Gastroesophageal sphincter (tissue), 4 donors: ENCODE measurements at places on chromosomes 12 and 14. TPM values are rescaled to one million over a fixed set of nuclear protein-coding genes. Genes with fewer than 3 reads are reported as not detected.

The CDCA4 gene
- total RNA-seq = 5.8 TPM

GRCh38 chr14:41000350-41000749 is 606.3 kb upstream of the LRFN5 start:
- no peak for ATAC-seq

DNA sequence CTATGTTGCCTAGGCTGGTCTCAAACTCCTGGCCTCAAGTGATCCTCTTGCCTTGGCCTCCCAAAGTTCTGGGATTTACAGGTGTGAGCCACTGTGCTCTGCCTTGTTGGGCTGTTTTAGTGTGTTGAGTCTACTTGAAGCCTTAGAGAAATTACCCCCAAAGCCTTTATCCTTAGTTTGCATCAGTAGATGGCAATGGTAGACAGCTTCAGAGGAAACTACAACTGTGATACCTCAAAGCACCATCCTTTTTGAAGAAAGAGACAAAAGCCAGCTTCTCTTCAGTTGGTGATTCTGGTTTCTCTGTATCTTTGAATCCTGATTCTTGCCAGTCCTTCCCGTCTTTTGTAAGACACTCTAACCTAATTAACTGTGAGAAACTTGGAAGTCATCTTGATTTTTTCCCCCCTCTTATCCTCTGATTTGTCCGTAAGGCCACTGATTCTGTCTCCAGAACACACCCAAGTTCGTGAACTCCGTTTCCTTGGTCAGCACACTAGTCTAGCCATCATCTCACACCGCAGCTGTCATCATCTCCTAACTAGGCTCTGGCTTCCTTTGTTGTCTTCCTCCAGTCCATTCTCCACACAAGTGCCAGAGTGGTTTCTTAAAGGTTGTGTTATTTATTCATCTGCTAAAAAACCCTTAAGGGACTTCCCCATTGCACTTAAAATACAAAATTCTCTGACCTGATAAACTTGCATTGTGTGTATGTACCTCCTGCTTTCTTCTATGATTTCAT is 20.2 kb downstream of the ATP2A2 start:
- no peak for ATAC-seq

The MARK3 gene
- total RNA-seq = 127 TPM

The TRHDE gene
- total RNA-seq = 1.3 TPM

GRCh38 chr14:53152184-53152886 is 788 bp downstream of the DDHD1 start:
- ATAC-seq = peak; percentile 42

The ZFHX2 gene
- total RNA-seq = 2.5 TPM

DNA sequence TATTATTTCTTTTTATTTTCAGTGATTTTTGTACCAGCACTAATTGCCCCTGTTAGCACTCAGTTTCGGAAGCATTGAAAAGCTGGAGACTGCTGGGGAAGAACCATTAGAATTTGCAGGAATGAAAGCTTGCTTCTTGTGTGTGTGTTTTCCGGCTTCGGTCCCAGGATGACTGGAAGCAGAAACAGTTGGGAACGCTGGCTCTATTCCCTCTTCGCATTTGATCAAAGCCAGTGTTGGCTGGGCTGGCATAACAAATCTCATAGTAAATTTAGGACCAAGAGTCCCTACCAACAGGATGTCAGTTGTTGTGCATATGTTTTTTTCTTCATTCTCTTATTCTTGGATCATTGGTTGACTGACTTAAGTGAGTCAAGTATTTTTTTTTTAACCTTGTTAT is 53.6 kb upstream of the TRAF3 start:
- no peak for ATAC-seq

The KRT4 gene
- total RNA-seq = 7.9 TPM

DNA sequence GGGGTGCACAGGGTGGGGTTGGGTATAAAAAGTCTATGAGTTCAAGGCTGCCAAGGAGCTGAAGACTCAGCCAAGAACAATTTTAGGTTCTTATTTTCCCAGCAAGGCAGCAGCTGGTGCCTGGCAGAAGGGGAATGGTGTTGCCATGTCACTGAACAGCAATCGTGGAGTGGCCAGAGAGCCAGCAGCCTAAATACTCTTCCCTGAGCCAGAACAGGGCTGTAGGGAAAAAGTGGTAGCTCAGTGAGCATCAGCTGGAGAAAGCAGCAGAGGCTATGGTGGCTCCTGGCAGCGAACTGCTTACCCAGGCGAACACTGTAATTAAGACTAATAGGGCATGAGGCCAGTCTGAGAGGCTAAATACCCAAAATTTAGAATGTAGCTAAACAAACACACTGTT is 334.9 kb downstream of the RMST start:
- no peak for ATAC-seq

GRCh38 chr14:88804035-88804434 is 11.3 kb upstream of the EML5 start:
- ATAC-seq = no peak

- ATAC-seq = no peak
Observed at GRCh38 chr12:95316798-95317197, 99.2 kb downstream of the VEZT start.

The MORN3 gene
- total RNA-seq = not detected

GRCh38 chr12:31118347-31119191 is 44.9 kb downstream of the DDX11 start:
- ATAC-seq = peak; percentile 75

DNA sequence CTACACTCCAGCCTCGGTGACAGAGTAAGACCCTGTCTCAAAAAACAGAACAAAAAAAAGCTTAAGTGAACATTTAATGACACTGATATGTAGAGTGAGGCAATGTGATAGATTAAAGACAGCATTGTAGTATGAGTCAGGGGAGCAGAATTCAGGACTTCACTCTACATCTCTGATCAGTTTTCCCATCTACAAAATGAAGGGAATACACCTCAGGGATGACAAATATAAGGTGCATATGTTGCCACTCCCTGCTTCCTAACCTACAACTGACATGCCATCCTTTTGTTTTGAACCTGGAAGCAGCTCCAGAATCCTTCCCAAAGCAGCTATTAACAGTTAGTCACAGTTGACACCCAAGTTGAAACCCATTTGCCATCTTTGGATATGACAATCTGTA is 30.9 kb upstream of the STRN3 start:
- ATAC-seq = no peak

- ATAC-seq = no peak
Observed at GRCh38 chr14:89331398-89331797, 85.6 kb downstream of the FOXN3 start.

- ATAC-seq = peak; percentile 76
Observed at GRCh38 chr12:11486623-11487444, 91.5 kb upstream of the PRB2 start.
